ENCODE measurements at places on chromosomes 1 and 21.

DNA sequence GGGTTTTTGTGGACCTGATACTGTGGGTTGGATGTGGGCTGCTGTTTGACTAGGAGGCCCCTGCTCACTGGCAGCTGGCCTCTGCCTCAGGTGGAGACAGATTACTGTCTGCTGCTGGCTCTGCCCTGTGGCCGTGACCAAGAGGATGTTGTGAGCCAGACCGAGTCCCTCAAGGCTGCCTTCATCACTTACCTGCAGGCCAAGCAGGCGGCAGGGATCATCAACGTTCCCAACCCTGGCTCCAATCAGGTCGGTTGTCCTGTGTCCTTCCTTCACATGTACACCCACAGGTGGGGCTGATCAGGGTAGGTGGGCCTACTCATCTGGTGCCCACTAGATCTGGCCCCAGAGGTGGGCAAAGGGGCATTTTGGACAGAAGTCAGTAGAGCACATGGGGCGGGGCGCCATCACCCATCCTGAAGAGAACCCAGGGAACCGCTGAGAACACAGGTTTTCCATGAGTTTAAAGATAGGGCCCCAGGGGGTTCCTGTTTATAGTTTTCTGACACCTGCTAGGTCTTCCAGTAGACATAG, 37.2 kb downstream of the ZBTB17 start:
- no peak overlapping the region for H3K4me3 ChIP-seq
- no peaks in the 10 kb centered on the region for H3K27me3 ChIP-seq
- no peak overlapping the region for H3K27ac ChIP-seq
- no peaks in the 10 kb centered on the region for H3K4me1 ChIP-seq
- peaks cover 92% of the 10 kb centered on the region for H3K36me3 ChIP-seq

GRCh38 chr1:101613546-101613945, 376.7 kb downstream of the S1PR1 start:
- no peaks in the 10 kb centered on the region for H3K36me3 ChIP-seq
- no peak overlapping the region for H3K4me3 ChIP-seq
- H3K27me3 ChIP-seq: no peaks in the 10 kb centered on the region
- no peaks in the 10 kb centered on the region for H3K4me1 ChIP-seq
- no peak overlapping the region for H3K27ac ChIP-seq

- DNase-seq: no peak
- H3K4me1 ChIP-seq: peaks cover 8% of the 10 kb centered on the region
- H3K27me3 ChIP-seq: peaks cover 15% of the 10 kb centered on the region
- H3K27ac ChIP-seq: no peak overlapping the region
Measured at GRCh38 chr1:156697481-156697880, 7.9 kb downstream of the CRABP2 start.

DNA sequence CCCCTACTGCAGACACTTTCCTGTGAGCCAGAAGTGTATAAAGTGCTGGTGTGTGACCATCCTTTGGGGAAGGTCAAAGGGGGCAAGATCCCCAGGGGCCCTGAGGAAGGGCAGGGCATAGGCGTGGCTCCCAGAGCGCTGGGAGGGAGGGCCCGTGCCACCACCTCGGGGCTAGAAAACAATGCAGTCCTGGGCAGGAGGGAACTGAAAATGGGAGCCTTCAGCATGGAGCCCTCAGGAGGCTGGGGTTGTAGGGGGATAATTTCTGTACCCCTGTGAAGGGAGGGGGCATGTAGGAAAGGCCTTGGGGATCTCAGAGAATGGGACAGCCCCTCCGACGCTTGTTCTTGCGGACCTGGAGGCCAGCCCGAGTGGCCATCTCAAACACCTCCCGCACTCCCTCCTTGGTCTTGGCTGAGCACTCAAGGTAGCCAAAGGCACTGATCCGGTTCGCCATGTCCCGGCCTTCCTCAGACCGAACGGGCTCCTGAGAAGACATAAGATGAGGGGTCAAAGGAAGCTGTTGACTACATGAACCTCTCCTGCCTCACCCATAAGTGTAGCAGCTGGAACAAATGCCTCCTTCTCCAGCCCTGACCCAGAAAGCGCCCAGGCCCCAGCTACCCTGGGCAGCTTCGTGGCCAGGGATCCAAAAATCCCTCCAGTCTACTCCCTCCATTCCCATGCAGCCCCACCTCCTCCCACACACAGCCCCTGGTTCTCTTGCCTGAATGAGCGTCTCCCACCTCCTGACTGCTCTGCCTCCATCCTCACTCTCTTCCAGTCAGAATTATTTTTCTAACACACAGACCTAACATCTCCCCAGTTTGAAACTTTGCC, 5.5 kb downstream of the RHOC start:
- no peak overlapping the region for H3K4me3 ChIP-seq
- H3K27ac ChIP-seq: peak overlapping the region; percentile 47
- DNase-seq: no peak

DNA sequence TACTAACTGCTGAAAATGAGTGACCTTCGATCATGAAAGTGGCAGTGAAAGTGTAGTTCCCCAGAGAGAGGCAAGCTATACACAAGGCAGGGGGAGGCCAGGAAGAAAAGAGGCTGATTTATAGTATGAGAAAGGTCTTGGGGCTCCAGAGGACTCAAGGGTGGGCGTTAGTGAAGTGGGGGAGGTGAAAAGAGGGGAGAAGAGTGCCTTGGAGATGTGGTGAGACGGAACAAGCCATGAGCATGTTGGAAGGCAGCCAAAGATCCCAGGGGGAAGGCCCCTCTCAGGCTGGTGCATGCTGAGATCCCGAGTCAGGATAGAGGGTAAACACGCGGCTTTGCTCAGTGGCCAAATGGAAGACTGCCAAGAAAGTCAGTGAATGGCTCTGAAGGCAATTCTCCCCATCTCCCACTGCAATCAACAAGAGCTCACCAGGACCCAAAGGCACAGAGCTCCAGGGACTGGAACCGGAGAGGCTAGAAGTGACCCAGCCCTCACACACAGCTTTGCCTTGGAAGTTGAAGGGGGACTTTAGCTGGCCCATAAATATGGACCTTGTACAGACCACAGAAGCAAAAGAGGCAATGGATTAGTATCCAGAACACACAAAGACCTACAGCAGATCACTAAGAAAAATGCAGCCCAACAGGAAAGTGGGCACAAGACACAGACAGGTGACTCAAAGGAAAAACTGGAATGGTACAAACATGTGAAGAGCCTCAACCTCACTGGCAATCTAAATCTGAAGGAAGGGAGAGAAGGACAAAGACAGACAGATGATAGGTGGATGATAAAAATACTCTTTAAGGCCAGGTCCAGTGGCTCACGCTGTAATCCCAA, 49.6 kb downstream of the HSF2BP start:
- no peak overlapping the region for H3K27ac ChIP-seq
- no peaks in the 10 kb centered on the region for H3K4me1 ChIP-seq
- H3K4me3 ChIP-seq: no peak overlapping the region
- no peaks in the 10 kb centered on the region for H3K36me3 ChIP-seq
- no peaks in the 10 kb centered on the region for H3K27me3 ChIP-seq

DNA sequence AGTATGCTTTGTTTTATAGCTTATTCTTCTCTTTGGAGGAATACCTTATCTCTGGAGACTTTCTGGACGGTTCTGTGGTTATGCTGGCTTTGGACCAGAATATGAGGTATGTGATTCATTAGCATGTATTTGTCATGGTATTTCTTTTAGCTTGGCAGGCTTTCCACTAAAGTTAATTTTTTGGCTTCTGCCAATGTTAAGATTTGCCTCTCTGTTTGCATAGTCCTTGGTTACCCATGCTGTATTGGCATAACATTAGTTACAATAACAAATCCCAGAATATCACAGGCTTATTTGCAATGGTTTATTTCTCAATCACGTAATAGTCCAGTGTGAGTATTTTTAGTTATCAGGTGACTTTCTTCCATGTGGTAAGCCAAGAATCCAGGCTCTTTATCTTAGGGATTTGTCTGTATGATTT, 9.7 kb downstream of the ZMPSTE24 start:
- peaks cover 67% of the 10 kb centered on the region for H3K36me3 ChIP-seq
- H3K27me3 ChIP-seq: no peaks in the 10 kb centered on the region
- H3K4me3 ChIP-seq: no peak overlapping the region
- no peaks in the 10 kb centered on the region for H3K4me1 ChIP-seq
- DNase-seq: no peak
- H3K27ac ChIP-seq: no peak overlapping the region

DNA sequence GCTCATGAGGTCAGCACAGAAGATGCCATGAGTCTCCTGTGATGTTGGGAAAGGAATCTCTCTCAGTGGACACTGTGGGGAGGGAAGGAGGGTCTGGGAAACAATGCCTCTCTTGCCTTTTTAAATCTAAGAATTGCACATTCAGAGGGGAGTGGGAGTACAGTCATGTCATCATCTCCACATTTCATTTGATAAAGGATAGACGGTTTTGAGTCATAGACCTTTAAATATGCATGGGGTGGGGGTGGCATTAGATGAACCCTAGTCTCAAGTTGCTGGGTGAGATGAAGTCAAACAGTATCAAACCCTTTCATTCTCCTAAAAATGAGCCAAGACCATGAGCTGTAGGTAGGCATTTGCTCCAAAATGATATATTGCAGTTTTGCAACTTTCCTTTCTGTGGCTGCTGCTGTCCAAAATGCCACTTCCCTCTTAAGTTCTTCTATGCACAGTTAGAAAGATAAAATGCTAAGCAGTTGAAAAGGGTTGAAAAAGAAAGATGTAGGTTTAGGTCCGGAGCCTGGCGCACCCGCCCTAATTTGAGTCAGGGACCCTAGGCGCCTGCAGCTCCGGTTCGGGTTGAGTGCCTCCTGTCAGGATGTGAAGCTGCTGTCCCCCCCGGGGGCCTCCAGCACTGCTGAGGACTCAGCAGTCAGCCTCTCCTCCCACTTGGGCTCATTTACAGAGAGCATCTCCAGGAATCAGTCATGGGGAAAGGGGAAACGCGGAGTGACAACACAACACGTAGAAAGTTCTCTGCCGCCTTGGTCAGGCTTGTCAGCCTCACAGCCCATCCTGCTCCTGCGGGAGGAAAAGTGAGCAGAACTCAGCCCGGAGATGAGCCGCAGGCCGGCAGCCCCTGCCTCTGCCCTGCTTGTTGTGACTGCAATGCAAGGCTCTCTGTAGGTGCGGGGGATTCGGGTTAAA, 479.3 kb upstream of the RUNX1 start:
- no peaks in the 10 kb centered on the region for H3K27me3 ChIP-seq
- H3K36me3 ChIP-seq: no peaks in the 10 kb centered on the region
- DNase-seq: no peak
- peak overlapping the region; percentile 63 for H3K27ac ChIP-seq

DNA sequence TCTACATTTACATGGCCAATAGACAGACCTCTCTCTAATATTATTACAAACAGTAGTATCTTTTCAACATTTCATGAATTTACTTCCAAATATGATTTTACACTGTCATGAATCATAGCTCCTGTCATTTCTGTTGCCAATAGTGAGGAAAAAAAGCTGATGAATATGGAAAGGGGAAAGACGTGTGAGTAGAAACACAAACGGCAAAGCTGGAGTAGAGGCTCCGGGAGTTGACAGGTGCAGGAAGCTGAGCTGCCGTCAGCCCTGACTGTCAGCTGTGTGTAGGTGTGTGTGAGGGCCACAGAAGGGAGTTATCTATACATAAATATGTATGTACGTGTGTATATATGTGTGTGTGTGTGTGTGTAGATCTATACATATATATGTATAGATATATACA, 416.9 kb downstream of the ZP4 start:
- H3K27ac ChIP-seq: no peak overlapping the region
- no peaks in the 10 kb centered on the region for H3K4me1 ChIP-seq
- H3K27me3 ChIP-seq: no peaks in the 10 kb centered on the region
- no peaks in the 10 kb centered on the region for H3K36me3 ChIP-seq
- DNase-seq: no peak

GRCh38 chr1:15900662-15901279, 53.3 kb downstream of the SPEN start:
- H3K4me3 ChIP-seq: no peak overlapping the region
- no peak for DNase-seq

DNA sequence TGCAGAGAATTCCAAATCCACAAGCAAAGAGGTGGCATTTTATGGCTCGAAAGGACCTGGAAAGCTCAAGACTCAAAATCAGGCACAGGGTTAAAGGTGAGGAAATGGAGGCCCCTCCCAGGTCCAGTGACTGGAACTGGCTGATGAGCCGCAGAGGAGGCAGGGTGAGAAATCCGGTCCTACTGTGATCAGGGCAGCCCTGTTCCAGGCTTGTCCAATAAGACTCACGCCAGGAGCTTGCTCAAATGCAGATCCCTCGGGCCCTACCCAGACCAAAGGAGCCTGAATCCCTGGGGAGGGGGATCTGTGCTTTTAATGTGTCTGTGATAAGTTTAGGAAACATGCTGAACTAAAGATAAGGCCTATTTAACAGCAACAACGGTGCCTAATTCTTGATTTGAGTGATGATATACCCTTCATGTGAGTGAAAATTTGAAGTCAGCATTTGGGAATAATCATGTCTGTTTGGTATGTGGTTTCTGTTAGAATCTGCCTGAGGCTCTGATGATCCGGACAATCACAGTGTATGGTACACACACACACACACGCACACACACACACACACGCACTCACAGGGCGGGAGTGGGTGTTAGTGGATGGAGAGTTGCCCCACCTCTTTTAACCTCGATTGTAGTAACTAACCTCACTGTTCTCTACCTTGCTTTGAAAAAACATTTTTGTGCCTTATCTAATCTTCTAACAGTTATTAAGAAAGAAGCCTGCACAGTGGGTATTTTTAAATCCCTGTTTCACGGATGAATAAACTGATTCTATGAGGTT, 54.1 kb upstream of the LYST start:
- no peak for DNase-seq
- H3K27ac ChIP-seq: no peak overlapping the region
- H3K4me3 ChIP-seq: no peak overlapping the region
- no peaks in the 10 kb centered on the region for H3K36me3 ChIP-seq

DNA sequence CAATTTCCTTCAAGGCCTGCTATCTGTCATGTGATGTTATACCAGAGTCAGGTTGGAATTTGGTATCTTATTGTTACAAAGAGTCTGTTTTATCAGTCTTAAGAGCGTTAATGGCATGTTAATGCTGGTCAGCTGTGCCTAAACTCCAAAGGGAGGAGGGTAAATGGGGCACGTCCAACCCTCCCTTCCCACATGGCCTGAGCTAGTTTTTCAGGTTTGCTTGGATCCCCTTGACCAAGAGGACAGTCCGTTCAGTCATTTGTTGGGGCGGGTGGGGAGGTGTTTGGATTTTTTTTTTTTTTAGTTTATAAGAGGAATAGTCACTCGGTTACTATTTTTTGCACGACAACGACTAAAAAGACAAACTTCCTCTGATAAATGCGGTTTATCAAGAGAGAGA, 63.8 kb upstream of the LYST start:
- no peaks in the 10 kb centered on the region for H3K4me1 ChIP-seq
- no peak overlapping the region for H3K27ac ChIP-seq
- DNase-seq: no peak
- no peaks in the 10 kb centered on the region for H3K36me3 ChIP-seq
- H3K27me3 ChIP-seq: no peaks in the 10 kb centered on the region

DNA sequence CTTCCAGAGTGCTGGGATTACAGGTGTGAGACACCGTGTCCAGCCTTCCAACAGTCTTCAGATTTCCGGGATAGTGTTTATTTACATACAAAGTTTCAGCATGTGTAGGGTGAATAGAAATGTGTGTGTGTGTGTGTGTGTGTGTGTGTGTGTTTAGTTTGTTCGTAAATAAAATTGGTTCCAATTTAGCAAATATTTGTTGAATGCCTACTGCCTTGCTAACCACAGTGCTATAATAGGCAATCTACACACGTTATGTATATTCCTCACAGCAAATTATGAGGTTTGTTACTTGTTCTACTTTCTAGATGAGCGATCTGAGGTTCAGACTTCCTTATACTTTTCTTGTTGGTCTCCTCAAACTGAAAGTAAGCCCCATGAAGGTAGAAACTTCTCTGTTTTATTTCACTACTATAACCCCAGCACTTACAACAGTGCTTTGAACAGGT, 32.8 kb upstream of the EPS15 start:
- no peak for DNase-seq
- H3K27ac ChIP-seq: no peak overlapping the region
- peaks cover 6% of the 10 kb centered on the region for H3K4me1 ChIP-seq
- H3K36me3 ChIP-seq: no peaks in the 10 kb centered on the region
- H3K4me3 ChIP-seq: no peak overlapping the region

GRCh38 chr1:25676488-25676887, 59.9 kb downstream of the MAN1C1 start:
- H3K4me1 ChIP-seq: peaks cover 37% of the 10 kb centered on the region
- no peaks in the 10 kb centered on the region for H3K36me3 ChIP-seq
- H3K4me3 ChIP-seq: peak overlapping the region; percentile 12

Data from effector memory CD4-positive, alpha-beta T cell (primary cell).